ENCODE measurements at places on chromosomes 6 and 20. TPM values are rescaled to one million over a fixed set of nuclear protein-coding genes. Genes with fewer than 3 reads are reported as not detected.

The VGLL2 gene
- not detected for total RNA-seq

The FOXC1 gene
- total RNA-seq = 134 TPM

The SLC44A4 gene
- total RNA-seq = 1.5 TPM

The BPIFB2 gene
- total RNA-seq = not detected

The MEP1A gene
- not detected for total RNA-seq

The LY6G5B gene
- total RNA-seq = 19.6 TPM

The USP49 gene
- total RNA-seq = 2.3 TPM

DNA sequence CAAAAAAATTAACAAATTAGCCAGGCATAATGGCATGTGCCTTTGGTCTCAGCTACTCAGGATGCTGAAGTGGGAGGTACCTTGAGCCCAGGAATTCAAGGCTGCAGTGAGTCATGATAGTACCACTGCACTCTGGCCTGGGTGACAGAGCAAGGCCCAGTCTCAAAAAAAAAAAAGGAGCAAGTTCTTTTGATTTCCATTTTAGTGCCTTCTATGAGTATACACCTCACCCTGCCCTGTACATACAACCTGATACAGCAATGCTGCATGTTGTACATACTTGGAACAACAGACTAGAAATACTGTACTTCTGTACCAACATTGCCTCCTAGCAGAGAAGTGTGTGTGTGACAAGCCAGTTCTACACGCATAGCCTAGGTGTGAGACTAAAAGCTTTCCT lies 97.3 kb upstream of the CARMIL1 start:
- H3K36me3 ChIP-seq = no peaks in the 10 kb centered on the region
- no peak for DNase-seq
- no peak overlapping the region for H3K4me3 ChIP-seq
- H3K27ac ChIP-seq = no peak overlapping the region
- H3K4me1 ChIP-seq = peaks cover 2% of the 10 kb centered on the region

DNA sequence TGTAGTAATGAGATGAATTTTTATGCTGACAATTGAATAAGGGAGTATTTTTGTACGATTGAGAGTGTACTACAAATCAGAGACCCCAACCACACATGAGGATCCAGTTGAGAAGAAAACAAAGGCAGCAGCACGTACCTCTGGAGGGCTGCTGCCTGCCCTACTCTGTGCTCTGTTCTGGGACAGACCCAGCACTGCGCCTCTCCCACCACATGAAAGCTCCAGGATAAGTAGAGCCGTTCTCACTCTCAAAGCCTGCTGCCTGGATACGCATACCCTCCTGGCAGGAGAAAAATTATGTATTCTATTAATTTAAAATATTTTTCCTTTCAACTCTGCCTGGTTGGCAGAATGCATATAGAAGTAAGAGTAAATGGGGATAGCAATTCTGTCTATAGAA lies 11.5 kb upstream of the TRAF3IP2 start:
- DNase-seq = no peak
- H3K27me3 ChIP-seq = no peaks in the 10 kb centered on the region
- no peaks in the 10 kb centered on the region for H3K4me1 ChIP-seq
- H3K4me3 ChIP-seq = no peak overlapping the region

- DNase-seq = no peak
- no peak overlapping the region for H3K4me3 ChIP-seq
- no peaks in the 10 kb centered on the region for H3K4me1 ChIP-seq
- no peaks in the 10 kb centered on the region for H3K36me3 ChIP-seq
- H3K27me3 ChIP-seq = no peaks in the 10 kb centered on the region
Observed at GRCh38 chr6:33678932-33679490, 32.5 kb downstream of the UQCC2 start.

DNA sequence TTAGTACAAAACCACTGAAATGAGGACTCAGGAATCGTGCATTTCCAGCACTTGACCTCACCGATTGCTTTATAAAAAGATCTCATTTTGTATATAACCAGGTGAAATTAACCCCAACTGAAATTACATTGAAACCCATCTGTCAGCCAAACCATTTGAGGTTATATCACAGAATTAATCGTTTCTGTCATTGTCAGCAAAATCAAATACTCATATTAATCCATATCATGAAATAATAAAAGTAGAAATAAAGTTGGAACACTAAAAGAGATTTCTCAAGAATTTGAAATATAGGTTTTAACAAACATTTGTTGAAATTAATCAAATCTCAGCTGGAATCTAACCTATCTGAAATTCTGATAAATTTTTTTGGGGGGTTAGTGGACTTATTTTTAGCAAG lies 23.7 kb downstream of the KHDRBS2 start:
- H3K36me3 ChIP-seq = no peaks in the 10 kb centered on the region
- no peaks in the 10 kb centered on the region for H3K4me1 ChIP-seq
- DNase-seq = no peak
- no peak overlapping the region for H3K4me3 ChIP-seq
- H3K27ac ChIP-seq = no peak overlapping the region

DNA sequence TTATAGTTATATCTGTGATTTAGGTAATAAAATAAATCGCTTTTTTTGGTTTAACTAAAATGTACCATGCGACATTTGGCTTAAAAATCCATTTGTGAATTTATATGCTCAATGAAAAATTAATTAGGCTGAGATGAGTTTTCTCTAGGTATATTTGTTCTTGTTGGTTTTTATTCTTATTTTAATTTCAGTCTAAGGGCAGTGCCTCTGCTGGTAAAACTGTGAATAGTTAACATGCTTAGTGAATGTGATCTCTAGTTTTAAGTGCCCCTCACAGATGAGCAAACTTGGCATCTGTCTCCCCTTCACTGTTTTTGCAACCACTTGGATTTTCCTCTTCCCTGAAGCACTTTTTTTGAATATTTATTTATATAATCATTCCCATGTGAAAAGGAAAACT lies 822.7 kb downstream of the GRIK2 start:
- no peaks in the 10 kb centered on the region for H3K36me3 ChIP-seq
- H3K27ac ChIP-seq = no peak overlapping the region
- H3K4me1 ChIP-seq = no peaks in the 10 kb centered on the region
- H3K4me3 ChIP-seq = no peak overlapping the region
- no peaks in the 10 kb centered on the region for H3K27me3 ChIP-seq

GRCh38 chr20:9130521-9130920 lies 61.6 kb downstream of the PLCB4 start:
- no peak for DNase-seq
- H3K27me3 ChIP-seq = no peaks in the 10 kb centered on the region
- H3K4me1 ChIP-seq = peaks cover 2% of the 10 kb centered on the region
- H3K36me3 ChIP-seq = no peaks in the 10 kb centered on the region
- no peak overlapping the region for H3K27ac ChIP-seq

GRCh38 chr20:37302981-37303380 lies 13.5 kb downstream of the MANBAL start:
- H3K27me3 ChIP-seq = no peaks in the 10 kb centered on the region
- DNase-seq = no peak
- H3K4me1 ChIP-seq = peaks cover 5% of the 10 kb centered on the region
- H3K27ac ChIP-seq = no peak overlapping the region

DNA sequence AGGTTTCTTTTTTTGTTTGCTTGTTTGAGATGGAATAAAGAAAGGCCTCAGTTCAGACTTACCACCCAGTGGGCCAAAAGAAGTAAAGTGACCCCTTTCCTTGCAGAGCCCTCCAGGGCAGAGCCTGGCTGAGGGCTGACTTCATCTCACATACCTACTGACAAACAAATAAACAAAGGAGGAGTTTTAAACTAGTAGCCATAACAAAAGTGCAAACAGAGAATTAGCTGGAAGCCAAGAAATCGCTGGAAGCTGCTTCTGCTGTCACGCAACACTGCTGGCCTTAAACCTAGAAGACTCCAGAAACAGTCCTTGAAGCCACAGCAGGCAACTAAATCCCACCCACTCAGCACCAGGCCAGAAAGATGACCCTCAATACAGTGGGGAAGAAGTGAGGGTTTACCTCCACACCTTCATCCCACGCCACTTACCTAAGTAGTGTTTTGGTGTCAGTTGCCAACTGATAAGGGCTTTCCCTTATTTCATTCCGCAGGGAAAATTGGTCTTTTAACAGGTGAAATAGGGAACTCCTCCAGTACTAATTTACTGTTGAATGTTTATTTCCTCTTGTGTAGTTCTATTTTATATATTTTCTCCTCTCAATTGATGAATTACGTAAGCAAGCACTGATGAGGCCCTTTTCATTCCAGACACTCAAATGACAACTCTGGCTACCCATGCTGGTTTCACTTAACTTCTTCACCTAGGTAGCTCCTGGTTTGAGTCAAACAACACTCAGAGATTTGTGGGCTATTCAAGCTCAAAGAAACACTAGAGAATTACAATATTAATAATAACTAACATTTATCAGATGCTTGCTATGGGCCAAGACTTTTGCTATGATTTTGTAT lies 46.2 kb downstream of the EDN1 start:
- H3K36me3 ChIP-seq = no peaks in the 10 kb centered on the region
- no peak overlapping the region for H3K27ac ChIP-seq
- DNase-seq = no peak
- no peaks in the 10 kb centered on the region for H3K27me3 ChIP-seq
- no peak overlapping the region for H3K4me3 ChIP-seq

DNA sequence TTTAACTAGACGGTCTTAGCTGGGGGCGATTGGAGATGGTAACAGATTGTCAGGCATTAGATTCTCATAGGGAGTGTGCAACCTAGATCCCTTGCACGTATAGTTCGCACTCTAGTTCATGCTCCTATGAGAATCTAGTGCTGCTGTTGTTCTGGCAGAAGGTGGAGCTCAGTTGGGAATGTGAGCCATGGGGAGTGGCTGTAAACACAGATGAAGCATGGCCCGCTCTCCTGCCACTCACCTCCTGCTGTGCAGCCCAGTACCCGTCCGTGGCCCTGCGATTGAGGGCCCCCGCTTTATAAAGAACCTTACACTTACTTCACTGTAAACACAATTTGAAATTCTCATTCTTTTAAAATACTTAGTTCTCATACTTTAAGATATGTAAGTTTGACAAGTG lies 339.4 kb downstream of the CDH26 start:
- DNase-seq = no peak
- H3K4me3 ChIP-seq = no peak overlapping the region
- no peaks in the 10 kb centered on the region for H3K36me3 ChIP-seq
- no peak overlapping the region for H3K27ac ChIP-seq
- H3K27me3 ChIP-seq = no peaks in the 10 kb centered on the region
- no peaks in the 10 kb centered on the region for H3K4me1 ChIP-seq

- no peaks in the 10 kb centered on the region for H3K4me1 ChIP-seq
- no peak overlapping the region for H3K27ac ChIP-seq
- DNase-seq = peak; percentile 13
- no peaks in the 10 kb centered on the region for H3K27me3 ChIP-seq
- no peak overlapping the region for H3K4me3 ChIP-seq
- no peaks in the 10 kb centered on the region for H3K36me3 ChIP-seq
Observed at GRCh38 chr6:44539701-44540355, 152.3 kb downstream of the CDC5L start.

DNA sequence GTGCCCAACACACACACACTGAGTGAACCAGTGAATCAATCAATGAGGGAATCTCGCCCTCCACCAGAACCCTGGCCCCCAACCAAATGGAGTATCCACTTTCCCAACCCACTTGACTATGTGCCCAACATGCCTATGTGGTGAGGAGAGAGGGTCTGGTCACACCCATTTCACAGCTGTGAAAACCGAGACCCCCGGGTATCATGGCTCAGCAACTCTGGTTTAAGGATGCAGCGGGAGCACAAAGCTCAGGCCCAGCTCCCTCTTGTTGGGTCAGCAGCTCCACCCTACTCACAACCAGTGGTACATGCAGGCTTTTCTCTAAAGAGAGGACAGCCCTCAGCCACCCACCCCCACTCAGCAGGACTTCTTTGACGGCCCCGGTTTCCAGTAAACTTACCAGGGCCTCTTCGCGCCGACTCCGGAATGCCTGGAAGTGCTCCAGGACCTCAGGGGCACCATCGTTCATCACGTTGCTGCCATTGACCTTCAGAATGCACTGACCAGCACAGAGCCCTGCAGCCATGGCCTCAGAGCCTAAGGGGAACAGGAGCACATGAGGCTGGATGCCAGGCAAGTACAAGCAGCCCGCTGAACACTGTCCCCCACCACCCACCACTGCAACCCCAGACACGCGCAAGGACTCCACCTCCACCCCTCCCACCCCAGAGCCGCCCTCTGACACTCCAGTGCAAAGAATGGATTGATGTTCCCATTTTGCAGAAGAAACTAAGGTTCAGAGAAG lies 174.7 kb downstream of the PREX1 start:
- H3K4me3 ChIP-seq = no peak overlapping the region
- H3K4me1 ChIP-seq = no peaks in the 10 kb centered on the region
- no peaks in the 10 kb centered on the region for H3K27me3 ChIP-seq
- no peak for DNase-seq
- H3K27ac ChIP-seq = no peak overlapping the region

GRCh38 chr6:39365281-39366074 lies 43.0 kb upstream of the KCNK16 start:
- H3K36me3 ChIP-seq = no peaks in the 10 kb centered on the region
- H3K4me1 ChIP-seq = no peaks in the 10 kb centered on the region
- no peak for DNase-seq

GRCh38 chr6:150333585-150333941 lies 35.2 kb upstream of the IYD start:
- no peaks in the 10 kb centered on the region for H3K36me3 ChIP-seq
- DNase-seq = no peak
- H3K4me1 ChIP-seq = no peaks in the 10 kb centered on the region
- no peak overlapping the region for H3K27ac ChIP-seq
- no peak overlapping the region for H3K4me3 ChIP-seq

- DNase-seq = no peak
- H3K27ac ChIP-seq = no peak overlapping the region
- no peaks in the 10 kb centered on the region for H3K27me3 ChIP-seq
- no peak overlapping the region for H3K4me3 ChIP-seq
- H3K4me1 ChIP-seq = no peaks in the 10 kb centered on the region
- no peaks in the 10 kb centered on the region for H3K36me3 ChIP-seq
Observed at GRCh38 chr20:52530571-52530970, 339.0 kb upstream of the ZFP64 start.

DNA sequence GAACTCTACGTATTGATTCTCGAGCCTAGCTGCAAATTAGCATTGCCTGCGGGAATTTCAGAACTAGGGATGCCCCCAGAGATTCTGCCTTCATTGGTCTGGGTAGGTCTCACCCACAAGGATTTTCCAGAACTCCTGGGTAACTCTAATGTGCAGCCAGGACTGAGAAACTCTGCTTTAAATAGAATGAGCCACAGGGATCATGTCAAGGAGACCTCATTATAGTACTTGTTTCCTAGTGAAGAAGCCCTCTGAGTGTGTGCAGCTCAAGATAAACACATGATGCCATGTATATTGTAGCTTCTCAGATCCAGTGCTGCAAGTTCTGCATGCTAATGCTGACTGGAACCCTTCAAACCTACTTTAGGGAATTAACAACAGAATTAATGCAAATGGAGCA lies 179.2 kb downstream of the PHACTR1 start:
- H3K27ac ChIP-seq = no peak overlapping the region
- H3K27me3 ChIP-seq = no peaks in the 10 kb centered on the region
- DNase-seq = no peak
- no peaks in the 10 kb centered on the region for H3K36me3 ChIP-seq
- H3K4me3 ChIP-seq = no peak overlapping the region

GRCh38 chr20:40942006-40942405 lies 86.6 kb upstream of the TOP1 start:
- no peaks in the 10 kb centered on the region for H3K36me3 ChIP-seq
- H3K27ac ChIP-seq = no peak overlapping the region
- DNase-seq = no peak
- no peaks in the 10 kb centered on the region for H3K27me3 ChIP-seq
- H3K4me3 ChIP-seq = no peak overlapping the region

GRCh38 chr6:129460221-129460620 lies 249.8 kb downstream of the ARHGAP18 start:
- no peaks in the 10 kb centered on the region for H3K36me3 ChIP-seq
- H3K27me3 ChIP-seq = no peaks in the 10 kb centered on the region
- no peak for DNase-seq
- H3K4me1 ChIP-seq = no peaks in the 10 kb centered on the region
- H3K4me3 ChIP-seq = no peak overlapping the region
- no peak overlapping the region for H3K27ac ChIP-seq

Data from aorta (tissue), 5 donors.